ENCODE measurements at places on chromosomes 7 and 10. TPM values are rescaled to one million over a fixed set of nuclear protein-coding genes. Genes with fewer than 3 reads are reported as not detected.

PRPS1L1 gene
- total RNA-seq, result not detected

CAMK2B gene
- 33.6 TPM for total RNA-seq

GPR37 gene
- 10.7 TPM for total RNA-seq

PLCE1 gene
- total RNA-seq, result 15.0 TPM

TRPV5 gene
- total RNA-seq, result 0.36 TPM

NCF1 gene
- 0.18 TPM for total RNA-seq

STRIP2 gene
- 4.9 TPM for total RNA-seq

ANK3 gene
- 363 TPM for total RNA-seq

DNA sequence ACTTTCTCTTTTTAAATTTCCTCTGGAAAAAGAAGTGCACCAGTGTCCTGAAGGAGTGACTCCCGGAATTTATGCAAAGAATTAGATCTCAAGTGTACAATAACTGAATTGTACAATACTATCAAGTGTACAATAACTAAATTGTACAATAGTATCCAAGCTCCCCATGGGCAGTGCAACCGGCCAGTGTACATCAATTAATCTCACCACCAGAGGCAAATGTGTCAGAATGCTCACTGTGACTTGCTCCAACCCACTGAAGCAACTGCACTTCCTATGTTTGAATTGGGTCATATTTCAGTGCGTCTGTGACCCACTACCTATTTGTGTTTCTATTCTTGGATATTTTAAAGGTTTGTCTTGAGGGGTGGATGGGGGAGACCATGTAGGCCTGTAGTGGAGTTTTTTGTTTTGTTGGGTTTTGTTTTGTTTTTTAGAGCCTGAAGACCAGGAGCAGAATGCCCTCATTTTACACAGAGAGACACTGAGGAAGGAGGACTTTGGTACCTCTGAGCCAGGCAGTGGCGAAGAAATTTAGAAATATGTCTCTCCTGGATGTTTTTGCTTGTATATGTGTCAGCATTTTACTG lies 78.5 kb upstream of the CTTNBP2 start:
- no peak for DNase-seq

DNA sequence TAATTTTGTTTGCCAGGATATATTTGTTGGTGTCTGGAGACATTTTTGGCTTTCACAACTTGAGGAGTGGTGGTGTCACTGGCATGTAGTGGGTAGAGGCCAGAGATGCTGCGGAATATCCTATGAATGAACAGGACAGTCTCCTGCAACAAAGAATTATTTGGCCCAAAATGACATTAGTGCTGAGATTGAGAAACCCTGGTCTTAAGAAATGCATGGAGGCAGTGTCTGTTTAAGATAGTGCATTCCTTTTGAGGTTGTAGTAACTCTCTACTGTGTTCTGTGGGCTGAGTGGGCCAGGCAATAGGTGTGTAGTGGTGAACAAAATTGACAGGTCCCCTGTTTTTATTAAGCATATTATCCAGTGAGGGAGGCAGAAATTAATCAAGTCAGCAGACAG lies 165.5 kb downstream of the CDK14 start:
- no peak for DNase-seq

- no peak for DNase-seq
Observed at GRCh38 chr10:91598211-91598977, 34.5 kb downstream of the PPP1R3C start.

DNA sequence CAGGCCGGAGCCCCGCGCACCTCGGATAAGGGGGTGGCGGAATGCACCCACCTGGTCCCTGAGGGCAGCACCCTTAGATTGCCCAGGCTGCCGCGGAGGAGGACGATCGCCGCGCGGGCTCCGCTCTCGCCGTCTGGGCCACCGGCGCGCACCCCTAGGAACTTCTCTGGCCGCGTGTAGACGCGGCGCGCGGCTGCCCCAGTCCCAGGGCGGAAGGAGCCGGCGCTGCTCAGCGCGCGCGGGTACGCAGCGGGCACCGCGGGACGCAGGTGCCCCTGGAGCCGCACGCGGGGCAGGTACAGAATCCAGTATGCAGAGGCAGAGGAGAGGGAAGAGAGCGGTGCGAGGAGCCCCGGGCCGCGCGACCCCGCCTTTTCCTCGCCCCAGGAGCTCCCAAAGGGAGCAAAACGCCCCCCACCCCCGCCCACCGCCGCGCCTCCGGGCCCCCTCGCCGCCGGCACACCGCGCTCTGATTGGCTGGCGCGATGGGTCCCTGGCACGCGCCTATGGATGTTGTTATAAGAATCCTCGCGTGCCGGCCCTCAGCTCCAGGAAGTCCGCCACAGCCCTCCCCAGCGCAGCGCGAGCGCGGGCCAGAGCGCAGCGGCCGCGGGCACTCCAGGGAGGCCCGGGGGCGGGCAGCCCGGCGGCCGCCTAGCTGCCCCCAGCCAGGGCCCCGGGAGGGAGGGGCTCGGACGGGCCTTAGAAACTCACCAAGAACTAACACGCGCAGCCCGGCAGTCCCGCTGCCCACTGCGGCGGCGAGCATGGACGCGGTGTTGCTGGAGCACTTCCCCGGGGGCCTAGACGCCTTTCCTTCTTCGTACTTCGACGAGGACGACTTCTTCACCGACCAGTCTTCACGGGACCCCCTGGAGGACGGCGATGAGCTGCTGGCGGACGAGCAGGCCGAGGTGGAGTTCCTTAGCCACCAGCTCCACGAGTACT lies at the start of gene PTF1A:
PTF1A (plus strand) TSS at position 549 of the 948 bp plus-strand sequence; CDS start at position 768, 219 bp downstream.
- no peak for DNase-seq

DNA sequence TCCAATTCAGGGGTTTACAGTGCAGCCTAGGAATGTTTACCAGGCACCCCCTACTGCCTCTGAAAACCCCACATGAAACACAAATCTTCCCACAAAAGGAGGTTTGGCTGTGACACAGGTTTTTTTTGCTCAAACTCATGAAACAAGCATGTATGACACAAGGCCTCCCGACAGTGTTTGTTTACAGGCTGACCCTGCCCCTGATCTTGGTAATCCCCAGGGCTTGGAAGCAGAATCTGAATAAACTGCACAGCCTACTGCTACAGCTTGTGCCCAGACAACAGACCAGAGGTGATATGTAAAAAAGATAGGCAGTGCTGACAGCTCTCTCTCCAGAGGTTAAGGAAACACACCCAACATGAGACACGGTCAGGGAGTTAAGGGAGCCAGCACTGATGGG lies 184.2 kb downstream of the KMT2E start:
- DNase-seq, result no peak

GRCh38 chr7:105880571-105881330 lies 4.4 kb upstream of the ATXN7L1 start:
- DNase-seq, result no peak

DNA sequence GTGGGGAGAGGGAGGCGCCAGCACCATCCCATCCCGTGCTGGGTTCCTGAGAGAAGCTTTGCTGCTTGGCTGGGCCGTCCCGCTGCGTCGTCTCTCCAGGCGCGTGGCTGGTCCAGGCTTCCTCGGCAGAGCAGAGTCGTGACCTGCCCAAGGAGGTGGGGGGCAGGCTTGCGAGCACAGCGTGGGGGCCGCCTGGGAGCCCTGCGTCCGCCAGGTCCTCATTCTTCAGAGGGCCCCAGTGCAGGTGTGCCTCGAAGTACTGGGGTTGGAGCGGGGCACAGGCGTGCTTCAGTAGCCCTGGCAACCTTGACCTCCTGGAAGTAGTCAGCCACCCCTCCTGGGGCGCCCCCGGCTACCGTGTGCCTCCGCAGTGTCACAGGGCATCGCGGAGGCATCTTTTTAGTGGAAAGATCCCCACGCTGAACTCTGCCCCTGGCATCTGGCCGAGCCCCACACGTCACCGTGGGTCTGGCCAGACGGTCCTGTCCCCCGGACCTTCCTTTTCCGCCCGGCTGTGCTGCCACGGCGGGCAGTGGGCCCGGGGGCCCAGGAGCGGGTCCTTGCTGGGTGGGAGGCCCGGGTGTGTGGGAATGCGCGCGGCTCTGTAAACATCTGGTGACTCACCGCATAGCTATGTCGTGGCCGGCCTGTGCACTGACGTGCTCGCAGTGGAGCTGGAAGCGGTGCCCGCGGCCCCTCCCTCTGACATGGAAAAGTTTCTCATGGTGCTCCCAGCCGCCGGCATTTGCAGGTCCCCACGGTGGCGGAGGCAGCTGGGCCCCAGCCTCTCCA lies 6.4 kb downstream of the MAFK start:
- DNase-seq, result no peak

GRCh38 chr10:27844223-27844622 lies 98.6 kb upstream of the MKX start:
- DNase-seq, result no peak

GRCh38 chr7:130398526-130399090 lies 18.3 kb downstream of the CPA1 start:
- no peak for DNase-seq

- DNase-seq, result no peak
Observed at GRCh38 chr7:39733881-39734632, 110.7 kb downstream of the RALA start.

DNA sequence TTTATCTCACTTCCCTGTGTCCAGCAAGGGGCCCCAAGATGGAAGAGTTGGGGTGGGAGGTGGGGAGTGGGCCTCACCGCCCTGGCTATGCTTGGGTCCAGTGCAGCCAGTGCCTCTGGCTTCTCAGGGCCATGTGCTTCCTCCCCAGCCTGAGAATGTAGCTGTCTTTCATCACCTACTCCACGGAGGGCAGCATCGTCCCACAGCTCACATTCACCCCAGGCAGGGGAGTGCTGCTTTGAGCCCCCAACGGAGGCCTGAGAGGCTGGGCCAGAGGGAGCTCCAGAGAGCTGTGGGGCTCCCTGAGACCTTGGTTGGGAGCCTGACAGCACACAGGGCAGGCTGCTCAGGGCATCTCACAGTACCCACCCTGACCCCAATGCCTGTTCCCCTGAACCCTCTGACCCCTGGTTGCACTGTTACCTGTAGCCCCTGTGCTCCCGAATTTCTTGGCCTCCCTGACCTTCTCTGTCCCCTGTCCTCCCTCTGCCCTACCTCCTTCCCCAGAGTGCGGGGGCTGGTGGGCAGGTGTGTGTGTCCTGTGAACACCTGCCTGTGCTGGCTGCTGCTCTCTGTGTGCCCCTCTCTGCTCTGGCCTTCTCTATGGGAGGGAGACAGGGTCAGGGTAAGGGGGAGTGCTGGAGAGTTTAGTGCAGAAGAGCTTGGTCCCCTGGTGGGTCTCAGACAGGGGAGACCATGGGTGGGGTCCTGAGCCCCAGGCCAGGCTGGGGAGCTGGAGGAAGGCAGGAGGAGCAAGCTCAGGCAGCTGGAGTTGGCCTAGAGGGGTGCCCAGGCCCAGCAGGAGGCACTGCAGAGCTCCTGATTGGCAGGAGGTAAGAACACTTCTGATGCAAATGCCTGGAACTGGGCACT lies 19.6 kb upstream of the ZNF488 start:
- DNase-seq, result no peak

DNA sequence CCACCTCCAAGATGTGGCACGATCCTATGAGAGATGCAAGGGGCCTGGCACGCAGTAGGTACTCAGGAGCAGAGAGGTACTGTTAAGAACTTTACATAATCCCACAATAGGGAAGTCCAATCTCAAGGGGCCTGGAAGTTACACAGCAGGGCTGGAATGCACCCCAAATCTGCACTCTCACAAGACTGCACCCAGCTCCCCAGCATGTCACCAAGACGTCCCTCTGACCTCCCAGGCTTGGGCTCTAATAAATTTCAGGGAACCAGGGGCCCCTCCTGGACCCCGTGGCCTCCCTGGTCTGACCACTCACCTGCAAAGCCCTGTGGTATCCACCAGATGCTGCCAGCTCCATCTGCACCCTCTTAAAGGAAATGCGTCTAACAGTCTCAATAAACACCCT lies 94.9 kb downstream of the OAT start:
- DNase-seq, result no peak

DNA sequence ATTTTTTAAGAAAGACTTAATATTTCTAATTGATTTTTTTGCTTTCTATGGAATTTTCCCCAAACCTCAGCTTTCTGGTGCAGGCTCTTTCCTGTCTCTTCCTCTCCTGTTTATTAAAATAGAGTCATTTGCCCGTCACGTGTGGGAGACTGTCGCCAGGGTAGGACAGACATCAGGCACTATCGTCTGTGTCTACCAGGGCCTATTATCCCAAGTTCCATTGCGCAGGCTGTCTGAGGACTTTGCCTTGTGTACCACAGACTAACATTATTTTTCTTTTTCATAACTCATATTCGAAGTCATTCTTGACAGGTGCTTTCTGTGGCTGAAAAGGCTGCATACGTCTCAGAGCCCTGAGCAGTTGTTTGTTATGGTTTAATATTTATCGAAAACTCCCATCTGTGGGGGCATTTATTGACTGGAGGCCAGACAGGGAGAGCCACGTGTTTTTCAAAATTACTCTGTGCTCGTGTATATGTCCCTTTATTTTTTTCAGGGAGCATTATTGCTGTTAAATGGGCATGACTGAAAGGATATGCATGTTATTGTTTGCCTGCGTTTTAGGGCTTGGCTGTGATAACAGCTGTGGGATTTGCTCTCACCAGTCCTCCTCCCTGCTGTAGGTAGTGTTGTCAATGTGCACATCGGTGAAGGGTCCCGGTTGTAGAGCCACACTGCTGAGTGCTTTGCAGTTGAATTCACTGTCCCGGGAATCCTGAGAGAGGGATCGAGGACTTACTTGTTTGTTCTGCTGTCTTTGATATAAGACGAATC lies 89.8 kb downstream of the CAMK1D start:
- DNase-seq, result no peak

DNA sequence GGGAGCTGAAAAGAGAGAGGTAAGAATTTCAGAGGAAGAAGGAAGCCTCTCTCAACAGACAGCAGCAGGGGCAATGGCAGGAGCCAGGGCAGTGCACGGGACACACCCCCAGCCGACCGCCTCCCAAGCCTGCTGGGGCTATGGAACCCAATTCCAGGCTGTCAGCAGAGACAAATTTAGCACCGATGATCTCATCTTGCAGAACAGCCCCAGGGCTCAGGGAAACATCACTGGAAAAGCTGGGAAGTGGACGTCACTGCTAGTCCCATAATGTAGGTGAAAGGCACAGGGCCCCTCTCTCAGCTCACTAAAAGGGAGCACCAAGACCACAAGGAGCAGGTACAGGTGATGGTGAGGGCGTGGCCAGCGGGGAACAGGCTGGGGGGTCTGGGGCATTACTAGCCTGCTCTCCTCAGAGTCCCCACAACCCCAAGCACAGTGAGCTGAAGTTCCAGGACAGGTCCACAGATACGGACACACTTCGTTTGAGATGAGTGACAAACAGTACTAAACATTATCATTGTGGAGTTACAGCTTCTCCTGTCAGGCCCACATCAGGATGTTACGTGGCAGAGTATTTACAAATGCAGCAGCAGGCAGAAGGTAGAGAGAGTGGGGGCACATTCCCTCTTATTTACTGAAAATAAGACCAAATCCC lies 103.7 kb downstream of the PLXNA4 start:
- DNase-seq, result peak; percentile 45

DNA sequence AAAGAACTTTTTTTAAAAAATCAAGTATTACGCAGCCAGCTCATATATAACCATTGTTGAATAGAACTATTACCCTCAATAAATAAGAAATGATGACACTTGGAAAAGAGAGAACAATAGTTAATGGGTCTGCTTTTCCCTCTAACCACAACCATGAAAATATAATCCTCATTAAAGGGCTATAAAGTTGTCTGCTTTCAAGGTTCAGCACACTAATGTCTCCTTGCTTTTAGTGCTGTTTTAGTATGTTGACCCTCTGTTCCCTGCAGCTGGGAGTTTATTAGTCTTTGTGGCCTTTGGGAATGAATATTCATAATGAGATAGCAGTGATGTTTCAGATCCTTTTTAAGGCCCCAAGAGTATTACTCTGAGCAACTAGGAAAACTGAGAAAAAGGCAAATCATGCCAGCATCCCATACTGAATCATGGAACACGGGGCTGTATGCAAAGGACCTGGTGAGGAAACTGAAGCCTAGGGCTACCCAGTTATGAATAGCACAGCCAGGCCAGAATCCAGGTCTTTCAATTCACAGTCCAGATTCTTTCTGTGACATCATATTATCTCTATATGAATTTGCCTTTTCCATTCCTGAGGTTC lies 332.0 kb upstream of the LRGUK start:
- DNase-seq, result no peak

All from cerebellum (tissue), 4 donors.